Astrocyte of the spinal cord (primary cell): ENCODE measurements at places on chromosomes 3 and 15.
A peak's percentile ranks its signal among the peaks of the same experiment; 100 is the strongest.

GRCh38 chr15:81043281-81043934 is 42.7 kb downstream of the TLNRD1 start:
- no peak for DNase-seq

GRCh38 chr15:66842710-66843441 is 140.8 kb downstream of the SMAD6 start:
- peak; percentile 70 for DNase-seq

DNA sequence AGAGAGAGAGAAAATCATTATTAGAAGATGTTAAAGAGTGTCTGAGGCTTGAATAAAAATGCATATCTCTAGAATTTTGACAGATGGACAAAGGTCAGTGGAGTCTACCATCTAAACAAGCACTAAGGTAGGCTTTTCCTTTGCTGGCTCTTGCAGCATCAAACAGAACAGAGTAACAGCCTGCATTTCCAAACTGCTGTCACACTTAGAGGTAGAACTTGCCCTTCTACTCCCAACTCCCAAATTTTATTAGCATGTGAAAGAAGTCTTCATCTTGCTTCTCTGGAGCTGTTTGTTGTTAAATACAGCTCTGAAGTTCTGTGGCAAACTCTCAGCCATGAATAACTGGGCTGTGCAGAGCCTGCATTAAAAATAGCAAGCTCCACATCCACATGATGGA is 4.1 kb upstream of the MB21D2 start:
- no peak for DNase-seq

DNA sequence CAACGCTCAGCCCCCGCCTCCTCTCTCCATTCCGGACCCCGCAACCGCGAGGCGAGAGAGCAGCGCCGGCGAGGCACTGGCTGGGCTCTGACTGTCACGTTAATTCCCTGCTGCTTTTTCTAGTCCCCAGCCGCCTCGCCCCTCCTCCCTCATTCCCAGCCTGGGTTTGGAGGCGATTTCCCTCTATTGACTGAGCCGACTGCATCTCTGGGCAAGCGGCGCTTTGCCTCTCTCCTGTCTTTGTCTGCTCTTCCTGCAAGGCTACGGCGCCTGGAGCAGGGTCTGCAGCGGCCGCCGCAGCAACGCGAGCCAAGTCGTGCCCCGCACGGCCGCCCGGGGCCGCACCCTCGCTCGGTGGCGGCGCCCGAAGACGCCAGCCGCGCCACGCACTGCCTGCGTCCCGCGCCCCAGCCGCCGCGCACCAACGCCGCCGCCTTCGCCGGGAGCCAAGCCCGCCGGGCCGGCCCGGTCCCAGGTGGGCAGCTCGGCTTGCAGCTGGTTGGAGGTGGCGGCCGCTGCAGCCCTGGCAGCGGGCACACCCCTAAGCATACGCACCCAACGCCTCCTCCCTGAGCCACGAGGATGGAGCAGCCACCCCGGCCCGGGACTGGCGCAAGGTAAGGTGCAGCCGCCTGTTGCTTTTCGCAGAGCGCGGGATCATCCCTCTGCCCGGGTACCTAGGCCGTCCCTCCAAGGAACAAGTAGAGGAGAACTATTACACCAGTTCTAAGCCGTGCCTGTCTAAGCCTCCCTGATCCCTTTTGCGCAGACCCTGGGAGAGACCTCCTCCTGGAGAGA is at the start of gene LRRC3B:
LRRC3B (plus strand) TSS at position 152 of the 798 bp plus-strand sequence. CDS start 86,901 bp downstream, outside the sequence.
- no peak for DNase-seq

DNA sequence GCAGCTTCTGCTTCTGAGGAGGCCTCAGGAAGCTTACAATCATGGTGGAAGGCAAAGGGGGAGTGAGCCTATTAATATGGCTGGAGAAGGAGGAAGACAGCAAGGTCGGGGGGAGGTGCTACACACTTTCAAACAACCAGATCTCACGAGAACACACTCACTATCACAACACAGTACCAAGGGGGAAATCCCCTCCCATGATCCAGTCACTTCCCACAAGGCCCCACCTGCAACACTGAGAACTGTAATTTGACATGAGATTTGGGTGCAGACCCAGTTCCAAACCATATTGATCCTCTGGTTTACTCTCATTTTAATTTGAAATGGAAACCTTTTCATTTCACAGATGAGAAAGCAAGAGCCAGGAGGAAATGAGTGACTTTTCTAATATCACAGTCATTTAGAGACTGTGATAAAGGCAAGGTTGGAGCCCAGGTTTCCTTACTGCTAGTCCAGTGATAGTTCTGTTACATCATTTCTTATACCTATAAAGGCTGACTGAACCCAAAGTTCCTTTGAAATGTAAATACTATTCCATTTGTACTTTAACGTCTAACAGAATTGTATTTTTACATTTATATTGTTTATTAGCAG is 105.8 kb upstream of the GAP43 start:
- DNase-seq, result no peak

GRCh38 chr3:57706462-57706861 is 13.6 kb upstream of the DENND6A start:
- peak; percentile 47 for DNase-seq
